Left cardiac atrium (tissue), 4 donors: ENCODE measurements at places on chromosomes 1 and 21.

DNA sequence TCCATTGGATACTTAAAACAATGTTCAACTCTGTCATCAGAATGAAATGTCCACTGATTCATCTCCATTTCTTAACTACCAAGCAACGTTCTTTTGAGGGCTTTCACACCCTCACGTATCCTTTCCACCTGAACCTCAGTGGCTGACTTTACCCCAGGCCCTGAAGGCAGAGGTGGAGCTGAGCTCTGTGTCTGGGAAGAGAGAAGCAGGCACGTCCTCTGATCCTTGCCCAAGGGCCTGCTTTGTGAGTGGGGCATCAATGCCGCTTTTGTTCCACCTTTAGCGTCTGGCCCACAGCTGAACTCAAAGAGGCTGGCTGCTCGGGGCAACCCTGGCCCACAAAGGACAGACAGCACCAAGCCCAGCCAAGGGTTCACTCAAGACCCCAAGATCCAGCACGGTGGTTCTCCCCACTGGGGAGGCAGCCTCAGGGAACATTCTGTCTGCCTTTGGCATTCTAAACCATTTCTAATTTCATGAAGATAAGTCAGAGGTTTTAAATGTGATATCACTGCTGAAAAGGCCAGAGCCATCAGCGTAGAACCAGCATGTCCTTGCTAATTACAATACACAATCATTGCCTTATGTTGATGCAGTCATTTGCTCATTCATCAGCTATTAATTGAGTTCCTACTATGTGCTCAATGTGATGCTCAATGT is 126.0 kb upstream of the UBE2U start:
- no peak for DNase-seq

- DNase-seq = no peak
These were observed 39.6 kb upstream of the TBX15 start for GRCh38 chr1:119027759-119028158.

DNA sequence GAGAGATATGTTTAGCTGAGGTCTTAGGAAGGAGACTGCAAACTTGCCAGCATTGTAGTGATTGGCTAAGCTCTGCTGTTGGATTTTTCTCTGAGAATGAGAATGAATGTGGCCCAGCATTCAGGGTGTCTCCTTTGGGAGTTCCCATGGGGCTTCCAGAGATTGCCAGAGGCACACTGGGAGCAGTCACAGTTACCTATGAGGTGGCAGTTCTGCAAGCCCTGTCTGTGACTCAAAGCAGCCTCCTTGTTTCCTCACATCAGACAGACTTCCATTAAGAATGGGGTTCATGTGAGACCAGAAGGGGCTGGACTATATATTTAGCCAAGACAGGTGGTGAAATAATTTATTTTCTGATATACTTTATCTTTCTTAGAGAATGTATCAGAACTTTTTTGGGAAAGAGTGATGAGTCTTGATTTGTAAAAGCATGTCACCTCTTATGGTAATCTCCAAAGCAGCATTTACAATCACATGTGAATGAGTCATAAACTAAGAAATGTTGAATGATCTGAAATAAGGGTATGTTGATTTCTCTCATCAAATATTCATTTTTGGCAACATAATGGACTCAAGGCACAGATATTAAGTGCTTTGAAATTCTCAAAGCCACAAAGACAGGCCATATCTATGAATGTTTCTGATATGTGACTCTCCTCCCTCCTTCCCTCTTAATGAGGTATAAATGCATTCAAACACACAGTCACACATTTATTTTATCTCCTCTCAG is 9.5 kb upstream of the SLC19A2 start:
- DNase-seq = no peak

GRCh38 chr1:234961456-234962339 is 166.9 kb downstream of the TOMM20 start:
- DNase-seq = no peak

DNA sequence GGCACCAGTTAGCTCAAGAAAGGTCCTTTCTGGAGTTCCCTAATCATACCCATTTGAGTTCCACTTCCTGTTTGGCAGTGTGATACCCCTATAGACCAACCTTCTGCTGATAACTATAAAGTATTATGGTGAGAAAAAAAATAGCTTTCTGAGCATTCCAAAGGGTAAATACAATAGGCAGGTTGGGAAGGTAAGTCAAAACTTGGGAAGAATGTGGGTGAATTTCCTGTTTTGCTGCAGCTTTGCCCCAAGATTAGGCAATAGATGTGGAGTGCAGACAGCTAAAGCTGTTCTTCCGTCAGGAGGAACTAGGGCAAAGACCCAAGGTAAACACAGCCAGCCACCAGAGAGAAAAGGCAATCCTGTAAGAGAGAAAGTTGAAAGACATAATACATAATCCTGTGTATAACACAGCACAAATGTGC is 49.9 kb upstream of the GUCA2A start:
- DNase-seq = peak; percentile 32

DNA sequence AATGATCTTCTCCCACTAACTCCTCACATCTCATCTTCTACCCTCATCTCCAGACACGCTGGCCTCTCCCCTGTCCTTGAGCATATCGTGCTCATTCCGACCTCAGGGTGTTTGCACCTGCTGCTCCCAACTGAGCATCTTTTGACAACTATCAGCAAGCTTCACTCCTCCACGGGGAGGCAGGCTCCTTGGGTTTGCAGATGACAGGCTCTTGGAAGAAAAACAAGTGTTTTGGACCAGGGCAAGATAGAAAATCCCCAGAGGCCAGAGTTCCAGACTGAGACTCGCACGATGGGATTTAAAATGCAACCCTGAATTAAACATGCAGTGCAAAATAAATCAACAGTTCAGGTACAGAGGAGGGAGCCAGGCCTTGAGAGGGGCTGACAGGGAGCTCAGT is 246.7 kb downstream of the PTPRU start:
- no peak for DNase-seq

- no peak for DNase-seq
These were observed 16.2 kb upstream of the TSNAX start for GRCh38 chr1:231512147-231512698.

- DNase-seq = no peak
These were observed 1.4 kb upstream of the RGS2 start for GRCh38 chr1:192807211-192808162.

- DNase-seq = no peak
These were observed 67.6 kb upstream of the ST6GALNAC5 start for GRCh38 chr1:76799700-76800099.

GRCh38 chr1:236207121-236207520 is 64.8 kb downstream of the GPR137B start:
- no peak for DNase-seq

DNA sequence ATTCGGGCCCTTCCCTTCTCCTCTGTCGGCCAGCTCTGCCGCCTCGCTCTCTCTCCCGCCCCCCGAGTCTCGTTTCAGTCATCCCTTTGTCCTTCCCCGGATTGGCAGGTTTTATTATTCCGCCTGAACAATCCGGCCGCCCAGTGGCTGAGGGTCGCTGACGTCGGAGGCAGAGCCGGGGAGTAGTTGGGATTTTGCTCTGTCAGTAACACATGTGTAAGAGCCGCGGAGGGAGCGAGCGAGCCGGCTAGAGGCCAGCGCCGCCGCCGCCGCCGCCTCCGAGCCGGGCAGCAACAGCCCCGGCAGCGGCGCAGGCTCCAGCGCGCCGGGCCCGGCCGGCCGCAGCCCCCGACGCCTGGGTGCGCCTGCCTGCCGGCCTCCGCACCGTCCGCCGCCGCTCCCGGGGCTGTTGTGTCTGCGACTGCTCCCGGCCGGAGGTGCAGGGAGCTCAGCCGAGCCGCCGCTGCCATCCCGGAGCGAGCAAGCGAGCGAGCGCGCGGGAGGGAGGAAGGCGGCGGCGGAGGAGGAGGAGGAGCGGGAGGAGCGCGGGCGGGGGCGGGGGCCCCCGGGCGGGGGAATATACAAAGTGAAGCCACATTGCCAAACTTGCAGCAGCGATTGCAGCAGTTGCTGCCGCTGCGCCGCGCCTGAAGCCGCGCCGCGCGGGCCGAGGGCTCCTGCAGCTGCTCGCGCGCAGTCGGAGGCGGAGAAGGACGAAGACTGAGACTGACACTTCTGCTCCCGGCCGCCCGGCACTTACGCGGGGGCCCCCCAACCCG is at the start of gene LMO4:
TSS of gene LMO4 (plus strand) at position 609 of the 779 bp plus-strand sequence. CDS start 3,136 bp downstream, outside the sequence.
- peak; percentile 97 for DNase-seq

- peak; percentile 16 for DNase-seq
These were observed 3.6 kb upstream of the ANKRD65 start for GRCh38 chr1:1424707-1425106.

DNA sequence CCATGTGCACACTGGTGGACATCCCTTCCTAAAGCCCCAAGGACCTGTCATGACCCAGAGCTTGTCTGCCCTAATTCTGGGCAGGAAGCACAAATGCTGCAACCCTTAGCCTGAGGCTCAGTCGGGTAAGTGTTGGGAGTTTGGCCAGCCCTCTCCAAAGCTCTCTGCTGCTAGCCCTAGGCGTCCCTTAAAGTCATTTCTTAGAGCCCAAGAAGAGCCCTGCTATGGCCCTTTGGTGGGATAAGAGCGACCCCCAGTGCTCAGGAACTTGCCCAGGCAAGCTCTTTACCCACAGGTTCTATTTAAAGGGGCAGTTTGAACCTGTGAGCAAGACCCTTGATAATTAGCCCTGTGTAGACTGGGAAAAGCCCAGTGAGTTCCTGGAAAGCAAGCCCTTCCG is 356.8 kb downstream of the RRAGC start:
- no peak for DNase-seq

- DNase-seq = no peak
These were observed 1.1 kb upstream of the KPNA6 start for GRCh38 chr1:32106663-32107275.

- DNase-seq = no peak
These were observed 233.6 kb downstream of the RPS6KC1 start for GRCh38 chr1:213284626-213285025.

DNA sequence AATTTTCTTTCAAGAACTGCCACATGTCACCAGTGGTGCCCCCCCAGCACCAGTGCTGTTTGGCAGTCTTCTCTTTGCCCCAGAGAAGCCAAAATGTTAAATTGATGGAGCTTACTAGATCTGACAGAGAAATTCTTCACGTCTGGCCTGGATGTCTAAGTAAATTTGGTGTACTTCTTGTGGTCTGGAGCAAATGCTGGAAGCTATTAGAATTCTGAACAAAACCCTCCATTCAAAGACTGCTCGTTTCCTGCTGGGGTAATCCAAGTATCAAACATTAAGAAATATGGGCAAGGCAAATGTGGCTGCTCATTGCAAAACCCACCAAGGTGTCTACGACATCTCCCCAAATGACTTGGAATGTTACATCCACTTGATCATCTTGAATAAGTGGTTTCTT is 92.3 kb downstream of the ROR1 start:
- no peak for DNase-seq

DNA sequence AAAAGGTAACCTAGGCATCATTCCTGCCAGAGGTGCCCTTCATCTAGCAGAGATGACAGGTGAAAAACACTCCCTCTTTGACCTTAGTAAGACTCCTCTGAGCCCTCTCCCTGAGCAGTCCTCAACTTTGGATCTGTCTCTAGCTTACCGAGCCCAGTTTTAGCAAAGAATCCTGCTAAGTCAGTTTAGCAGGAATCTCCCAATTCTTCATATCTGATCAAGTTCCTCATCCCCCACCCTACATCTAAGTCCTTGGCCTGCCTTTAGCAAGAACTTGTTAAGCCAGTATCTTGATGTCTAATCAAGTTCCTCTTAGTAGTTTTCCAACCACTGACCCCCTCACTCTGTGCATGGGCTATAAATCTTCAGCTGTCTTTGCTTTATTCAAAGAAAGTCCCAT is 235.6 kb downstream of the OMA1 start:
- DNase-seq = no peak

DNA sequence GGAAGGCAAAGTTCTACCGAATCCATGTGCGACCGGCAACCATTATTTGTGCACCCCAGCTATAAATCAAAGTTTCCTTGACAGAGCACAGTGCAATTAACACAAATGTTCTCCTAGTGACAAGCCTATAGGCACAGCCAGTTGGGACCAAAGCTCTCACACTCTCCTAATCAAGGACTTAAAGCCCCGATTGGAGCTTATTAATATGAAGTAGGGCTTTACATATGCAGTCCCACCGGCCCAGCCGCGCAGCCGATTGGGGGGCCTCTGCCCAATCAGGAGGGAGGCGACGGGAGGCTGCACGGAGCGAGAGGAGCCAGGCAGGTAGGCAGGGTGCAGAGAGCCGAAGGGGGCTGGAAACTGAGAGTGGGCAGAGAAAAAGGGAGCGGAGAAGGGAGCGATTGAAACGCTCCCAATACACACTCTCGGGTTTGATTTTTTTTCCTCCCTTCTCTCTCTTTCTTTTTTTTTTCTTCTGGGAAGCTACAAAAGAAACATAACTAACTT is at the start of gene ESRRG:
TSS of gene ESRRG (minus strand) at position 156 of the 507 bp plus-strand sequence. CDS start at position 26, 130 bp downstream.
- DNase-seq = peak; percentile 60

DNA sequence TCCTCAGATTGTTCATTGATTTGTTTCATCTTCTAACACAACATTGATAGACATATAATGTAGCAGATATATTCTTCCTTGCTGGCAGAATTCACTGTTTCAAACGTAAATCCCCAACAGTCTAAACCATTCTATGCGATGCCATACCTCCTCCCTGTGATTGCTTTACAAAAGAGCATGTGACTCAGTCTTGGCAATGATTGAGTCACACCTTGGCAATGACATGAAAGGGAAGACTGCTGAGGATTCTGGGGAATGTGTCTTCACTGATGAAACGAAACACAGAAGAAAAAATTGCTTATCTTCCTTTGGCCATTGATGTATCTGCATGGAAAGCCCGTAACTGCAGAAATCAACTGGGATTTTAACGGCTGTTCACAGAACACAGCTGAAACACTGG is 409.6 kb upstream of the ZRANB2 start:
- DNase-seq = no peak

GRCh38 chr1:86705665-86705985 is 1.2 kb downstream of the SH3GLB1 start:
- no peak for DNase-seq

GRCh38 chr1:15249081-15249480 is 2.1 kb downstream of the FHAD1 start:
- DNase-seq = no peak

GRCh38 chr1:219124163-219124562 is 49.5 kb upstream of the LYPLAL1 start:
- DNase-seq = no peak

DNA sequence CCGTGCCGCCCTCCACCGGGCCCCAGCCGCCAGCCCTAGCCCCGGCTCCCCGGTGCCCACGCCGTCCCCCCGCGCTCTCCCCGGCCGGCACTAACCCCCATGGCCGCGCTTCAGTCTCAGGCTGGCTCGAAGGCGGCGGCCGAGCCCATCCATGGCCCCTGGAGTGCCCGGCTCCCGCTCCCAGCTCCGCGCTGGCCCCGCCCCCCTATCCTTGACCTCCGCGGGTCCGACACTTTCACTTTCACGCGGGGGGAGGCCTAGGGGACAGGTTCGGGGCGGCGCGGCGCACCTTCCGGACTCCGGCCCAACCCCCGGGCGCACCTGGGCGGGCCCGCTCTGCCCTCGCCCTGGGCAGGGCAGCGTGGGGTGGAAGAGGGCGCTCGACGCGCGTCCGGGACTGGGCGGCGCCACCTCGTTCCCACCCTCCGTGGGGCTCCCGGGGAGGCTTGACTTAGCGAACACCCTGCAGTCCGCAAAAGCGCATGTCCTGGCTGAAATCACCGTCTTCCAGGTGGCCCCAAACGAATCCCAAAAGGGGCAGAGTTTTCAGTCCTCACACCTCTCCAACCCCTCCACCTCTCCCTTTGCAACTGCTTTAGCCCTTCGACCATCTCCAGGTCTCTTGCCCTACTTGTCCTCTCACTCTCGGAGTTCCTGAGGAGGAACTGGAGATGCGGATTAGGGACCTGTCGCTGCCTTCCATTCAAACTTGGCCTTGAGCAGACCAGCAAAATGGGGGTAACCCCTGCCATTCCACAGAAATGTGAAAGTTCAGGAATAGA is 3.9 kb upstream of the DENND2D start:
- DNase-seq = peak; percentile 57
